Bladder microvascular endothelial cell (primary cell): ENCODE measurements at places on chromosomes 7 and 10. TPM values are rescaled to one million over a fixed set of nuclear protein-coding genes. Genes with fewer than 3 reads are reported as not detected.

CADPS2 gene
- total RNA-seq = 43.5 and 62.1 TPM in 2 replicates

TRIM73 gene
- 0.16 and 0.88 TPM in 2 replicates for total RNA-seq

INA gene
- total RNA-seq = under 0.01 and 0.06 TPM in 2 replicates

SPDYE3 gene
- total RNA-seq = not detected in 2 replicates

CHCHD3 gene
- total RNA-seq = 58.6 and 78.0 TPM in 2 replicates

POLR2J2 gene
- total RNA-seq = 0.97 and 10.5 TPM in 2 replicates

CYP3A7 gene
- total RNA-seq = not detected in 2 replicates

LIPK gene
- total RNA-seq = not detected in 2 replicates

GAD2 gene
- not detected in 2 replicates for total RNA-seq

EGR2 gene
- under 0.01 and 0.25 TPM in 2 replicates for total RNA-seq
